ENCODE measurements at places on chromosomes 1 and 21.

DNA sequence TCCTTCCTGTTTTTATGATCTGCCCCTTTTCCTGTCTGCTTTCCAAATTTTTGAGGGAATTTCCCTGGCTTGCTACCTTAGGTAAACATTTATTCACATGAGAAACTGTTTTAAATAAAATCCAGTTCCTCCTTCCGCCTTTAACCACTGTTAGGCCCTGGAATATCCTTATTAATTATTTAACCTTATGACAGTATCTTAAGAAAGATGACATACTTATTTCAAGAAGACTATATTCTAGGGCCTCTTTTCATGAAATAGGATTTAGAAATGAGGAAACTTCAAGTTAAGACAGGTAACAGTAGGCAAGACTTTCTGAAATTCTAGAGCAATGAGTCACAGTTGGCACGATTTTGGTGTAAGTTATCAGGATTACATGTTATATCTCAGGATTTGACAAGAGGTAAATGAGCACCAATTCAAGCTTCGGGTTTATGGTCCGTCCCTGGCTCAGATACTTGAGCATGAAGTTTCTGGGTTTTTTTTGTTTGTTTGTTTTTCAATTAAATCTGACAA, 2.0 kb upstream of the TNFSF18 start:
- DNase-seq: no peak

- DNase-seq: no peak
These were observed 205.8 kb downstream of the SLC45A1 start for GRCh38 chr1:8523666-8524206.

- DNase-seq: no peak
These were observed 173.3 kb downstream of the CAMTA1 start for GRCh38 chr1:6958407-6959030.

- DNase-seq: no peak
These were observed 22.8 kb upstream of the TIAM1 start for GRCh38 chr21:31366825-31367224.

GRCh38 chr21:35099310-35099709, 50.2 kb upstream of the RUNX1 start:
- no peak for DNase-seq

GRCh38 chr21:26457817-26458216, 115.3 kb downstream of the CYYR1 start:
- DNase-seq: no peak

Measured in NCI-H1048 (cell line).